Airway epithelial cell (primary cell): ENCODE measurements at places on chromosomes 11 and 22. TPM values are rescaled to one million over a fixed set of nuclear protein-coding genes. Genes with fewer than 3 reads are reported as not detected.

The SYT9 gene
- total RNA-seq, result 0.07 TPM in 1 of 2 replicates, not detected in the other

The TEX54 gene
- not detected in 2 replicates for total RNA-seq

The MS4A12 gene
- not detected in 2 replicates for total RNA-seq

The UPK3A gene
- not detected in 2 replicates for total RNA-seq

The CDHR5 gene
- not detected in 2 replicates for total RNA-seq

The FGF3 gene
- total RNA-seq, result not detected in 2 replicates

The TMEM191B gene
- total RNA-seq, result 1.3 TPM in 1 of 2 replicates, not detected in the other

The APLNR gene
- total RNA-seq, result not detected in 2 replicates

The AHNAK gene
- 386 and 487 TPM in 2 replicates for total RNA-seq

The PTPN5 gene
- not detected in 2 replicates for total RNA-seq

The ELFN2 gene
- 3.2 and 4.7 TPM in 2 replicates for total RNA-seq

The SCGB1D2 gene
- not detected in 2 replicates for total RNA-seq

The FKBP2 gene
- 64.6 and 77.1 TPM in 2 replicates for total RNA-seq

The ACTN3 gene
- 0.14 TPM in 1 of 2 replicates, not detected in the other for total RNA-seq

The CRYBB2 gene
- not detected in 2 replicates for total RNA-seq

The OR6T1 gene
- total RNA-seq, result not detected in 2 replicates

The CCDC82 gene
- total RNA-seq, result 3.8 and 5.9 TPM in 2 replicates

The CHRM1 gene
- total RNA-seq, result not detected in 2 replicates

The RRM1 gene
- total RNA-seq, result 105 and 119 TPM in 2 replicates
